Right lung (tissue), 10 donors: ENCODE measurements at places on chromosomes 7 and 10. TPM values are rescaled to one million over a fixed set of nuclear protein-coding genes. Genes with fewer than 3 reads are reported as not detected.

GRCh38 chr7:136923111-136923667 is 54.7 kb downstream of the CHRM2 start:
- no peak for DNase-seq

DNA sequence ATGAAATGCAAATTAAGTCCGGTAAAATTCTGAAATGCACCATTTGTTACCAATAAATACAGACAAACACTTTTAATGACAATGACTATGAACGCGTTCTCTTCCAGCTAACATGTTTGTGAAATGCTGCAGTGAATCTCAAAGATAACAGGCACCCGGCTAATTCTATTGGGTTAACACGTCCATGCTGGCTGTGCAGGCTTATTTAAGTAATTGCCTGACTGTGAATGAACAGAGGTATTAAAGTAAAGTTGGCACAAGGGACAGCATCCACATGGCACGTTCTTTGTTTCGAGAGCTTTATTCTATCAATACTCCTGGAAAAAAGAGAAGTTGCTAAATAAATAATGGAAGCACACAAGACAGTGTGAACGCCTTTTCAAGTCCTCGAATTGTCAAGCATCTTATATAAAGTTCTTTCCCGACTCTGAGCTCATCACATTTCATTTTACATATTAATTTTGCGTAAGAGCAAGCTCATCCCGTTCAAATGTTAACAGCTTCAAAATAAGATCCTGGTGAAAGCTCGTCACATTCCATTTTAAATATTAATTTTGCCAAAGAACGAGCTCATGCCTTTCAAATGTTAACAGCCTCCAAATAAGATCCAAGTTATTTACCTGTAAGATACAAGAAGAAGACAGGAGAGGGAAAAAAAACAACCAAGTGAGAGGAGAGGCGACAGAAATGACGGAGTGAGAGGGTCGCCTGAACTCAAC is 111.3 kb upstream of the RHEB start:
- DNase-seq, result no peak

- DNase-seq, result no peak
Measured at GRCh38 chr7:66950311-66950710, 29.3 kb downstream of the TMEM248 start.

GRCh38 chr7:93897680-93898079 is 7.1 kb upstream of the TFPI2 start:
- no peak for DNase-seq

DNA sequence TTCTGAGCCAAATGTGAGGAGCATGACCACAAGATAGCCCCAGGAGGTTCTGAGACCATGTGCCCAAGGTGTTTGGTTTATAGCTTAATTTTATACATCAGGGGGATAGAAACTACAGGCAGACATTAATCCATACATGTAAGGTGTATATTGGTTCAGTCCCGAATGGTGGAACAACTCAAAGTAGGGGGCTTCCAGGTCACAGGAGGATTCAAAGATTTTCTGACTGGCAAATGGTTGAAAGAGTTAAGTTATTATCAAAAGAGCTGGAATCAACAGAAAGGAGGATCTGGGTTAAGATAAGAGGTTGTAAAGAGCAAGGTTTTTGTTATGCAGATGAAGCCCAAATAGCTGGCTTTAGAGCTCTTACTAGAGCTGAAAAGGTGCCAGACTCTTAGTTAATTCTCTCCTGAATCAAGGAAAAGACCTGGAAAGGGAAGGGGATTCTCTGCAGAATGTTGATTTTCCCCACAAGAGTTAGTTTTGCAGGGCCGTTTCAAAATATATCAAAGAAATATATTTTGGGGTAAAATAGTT is 640.0 kb downstream of the IPMK start:
- no peak for DNase-seq

- DNase-seq, result no peak
Measured at GRCh38 chr10:86085686-86086085, 280.9 kb downstream of the GRID1 start.

GRCh38 chr10:100811752-100812750 is 66.7 kb downstream of the PAX2 start:
- no peak for DNase-seq

- DNase-seq, result no peak
Measured at GRCh38 chr7:3431306-3431705, 130.3 kb downstream of the SDK1 start.

DNA sequence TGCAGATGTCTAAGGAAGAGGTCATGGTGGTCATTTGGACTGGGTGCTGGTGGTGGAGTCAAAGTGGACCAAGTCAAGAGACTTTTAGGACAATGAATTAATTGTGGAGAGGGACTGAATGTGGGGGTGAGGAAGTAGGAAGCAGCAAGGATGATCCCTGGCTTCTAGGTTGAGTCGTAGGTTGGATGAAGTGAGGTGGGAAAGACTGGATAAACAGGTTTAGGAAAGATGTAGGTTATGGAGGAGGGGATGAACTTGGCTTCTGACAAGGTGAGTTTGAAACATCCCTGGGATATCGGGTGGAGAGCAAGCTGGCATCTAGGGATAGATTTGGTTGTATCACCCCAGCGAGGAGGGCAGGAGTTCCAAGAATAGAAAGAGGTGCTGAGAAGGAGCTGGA is 7.6 kb downstream of the SEMA4G start:
- no peak for DNase-seq

- DNase-seq, result no peak
Measured at GRCh38 chr7:10644849-10645248, 328.8 kb upstream of the PHF14 start.

DNA sequence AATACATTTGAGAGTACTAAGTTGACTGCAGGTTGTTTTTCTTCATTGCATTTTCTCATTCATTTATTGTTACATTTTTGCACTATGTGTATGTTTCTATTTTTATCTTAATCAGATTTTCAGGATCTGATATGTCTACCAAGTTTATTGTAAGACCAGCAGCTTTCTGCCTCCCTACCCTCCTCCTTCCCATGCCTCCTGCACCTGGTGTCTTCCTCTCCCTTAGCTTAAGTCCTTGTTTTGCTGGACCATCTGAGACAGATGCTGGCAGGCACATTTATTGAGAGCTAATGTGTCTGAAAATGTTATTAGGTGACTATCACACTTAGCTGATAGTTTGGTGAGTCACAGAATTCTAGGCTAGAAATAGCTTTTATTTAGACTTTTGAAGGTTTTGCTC is 79.6 kb downstream of the ANLN start:
- DNase-seq, result no peak

GRCh38 chr7:156473476-156474240 is 166.9 kb upstream of the RNF32 start:
- DNase-seq, result no peak

DNA sequence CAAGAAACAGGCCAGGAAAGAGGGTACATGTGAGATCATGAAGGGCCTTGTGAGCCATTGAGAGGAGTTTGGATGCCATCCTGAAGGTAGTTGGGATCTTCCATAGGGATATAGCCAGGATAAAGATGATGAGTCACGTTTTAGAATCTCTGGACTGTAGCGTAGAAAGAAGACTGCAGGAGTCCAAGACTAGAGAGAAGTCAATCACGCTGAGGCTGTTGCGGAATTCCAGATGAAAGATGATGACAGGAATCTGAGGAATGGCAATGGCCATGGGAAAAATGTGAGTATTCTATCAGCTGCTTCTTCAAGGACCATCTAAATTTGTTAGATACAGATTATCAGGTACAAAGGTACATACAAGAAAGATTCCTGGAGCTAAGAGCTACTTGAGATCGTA is 711.3 kb downstream of the GRM8 start:
- DNase-seq, result no peak

GRCh38 chr7:44636926-44637325 is 30.5 kb downstream of the OGDH start:
- DNase-seq, result no peak

DNA sequence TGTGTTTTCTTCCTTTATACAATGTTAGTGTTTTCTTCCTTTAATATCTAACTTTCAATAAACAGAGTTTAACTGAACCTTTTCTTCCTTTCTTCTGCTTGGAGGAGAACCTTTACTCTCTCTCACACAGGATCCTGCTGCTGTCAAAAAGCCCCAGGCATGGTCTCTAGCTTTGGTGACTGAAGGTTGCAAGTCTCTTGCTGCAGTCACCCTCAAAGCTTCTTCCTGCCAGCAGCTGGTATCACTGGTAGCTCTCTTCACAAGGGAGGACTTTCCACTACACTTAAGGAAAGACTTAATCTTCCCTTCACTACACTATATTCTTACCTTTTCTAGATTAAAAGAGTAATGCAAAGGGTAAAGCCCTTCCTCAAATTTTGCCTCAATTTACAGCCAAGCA is 153.4 kb downstream of the SGMS1 start:
- no peak for DNase-seq

Gene EPHA1
- 13.5 TPM for polyA plus RNA-seq

Gene C7orf57
- 1.4 TPM for polyA plus RNA-seq

Gene NPFFR1
- 0.66 TPM for polyA plus RNA-seq

Gene PRSS2
- not detected for polyA plus RNA-seq
